ENCODE measurements at places on chromosomes 5 and 9.

DNA sequence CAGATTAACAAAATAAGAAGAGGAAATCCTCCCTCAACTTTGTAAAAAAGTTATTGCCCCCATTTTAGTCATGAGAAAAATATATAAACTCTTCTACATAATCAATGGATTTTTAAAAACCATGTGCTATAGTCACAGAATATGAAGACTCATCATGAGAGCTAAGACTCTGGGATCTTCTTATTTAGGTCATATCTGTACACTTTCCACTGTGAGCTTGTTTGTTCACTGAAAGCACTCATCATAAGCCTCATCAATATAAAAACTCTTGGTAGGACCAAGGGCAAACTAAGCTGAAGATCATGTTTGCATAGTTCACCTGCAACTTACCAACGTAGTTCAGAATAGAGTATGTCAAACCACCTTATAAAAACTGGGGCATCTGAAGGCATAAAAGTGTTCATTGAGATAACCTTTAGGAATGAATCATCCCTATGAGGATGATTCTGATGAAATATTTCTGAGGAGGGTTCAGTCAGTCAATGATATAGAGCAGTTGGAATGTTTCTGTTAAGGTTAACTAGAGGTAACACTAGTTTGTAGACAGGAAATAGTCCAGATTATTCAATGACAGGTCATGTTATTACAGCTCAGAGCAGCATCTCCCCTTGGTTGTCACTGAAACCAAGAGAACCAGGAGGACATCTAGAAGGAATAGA lies 289.9 kb upstream of the SMC2 start:
- no peak for DNase-seq

- DNase-seq = no peak
Observed at GRCh38 chr9:9437641-9438040, 1175.2 kb downstream of the PTPRD start.

- DNase-seq = no peak
Observed at GRCh38 chr5:32600054-32600622, 14.8 kb downstream of the SUB1 start.

DNA sequence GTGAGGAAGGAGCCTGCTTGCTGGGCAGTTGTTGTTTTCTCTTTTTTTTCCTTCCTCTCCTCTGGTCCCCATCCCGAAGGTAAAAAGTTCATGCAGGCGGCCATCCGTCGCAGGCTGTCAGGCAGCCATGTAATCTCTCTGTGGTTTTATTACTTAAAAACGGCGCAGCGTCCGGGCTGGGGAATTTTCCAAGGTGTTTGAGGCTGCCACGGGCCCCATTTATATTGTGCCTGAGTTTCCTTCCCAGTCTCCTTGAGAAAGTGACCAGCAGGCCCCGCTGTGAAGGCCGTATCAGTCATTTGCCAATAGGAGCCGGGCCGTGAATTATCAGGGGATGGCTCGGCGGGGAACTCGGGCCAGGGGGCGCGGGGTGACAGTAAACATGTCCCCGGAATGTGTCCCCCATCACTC lies 289.7 kb downstream of the PBX3 start:
- no peak for DNase-seq

GRCh38 chr5:142235870-142236672 lies 88.8 kb downstream of the SPRY4 start:
- DNase-seq = no peak

- no peak for DNase-seq
Observed at GRCh38 chr5:150144879-150145278, 10.8 kb downstream of the PDGFRB start.

DNA sequence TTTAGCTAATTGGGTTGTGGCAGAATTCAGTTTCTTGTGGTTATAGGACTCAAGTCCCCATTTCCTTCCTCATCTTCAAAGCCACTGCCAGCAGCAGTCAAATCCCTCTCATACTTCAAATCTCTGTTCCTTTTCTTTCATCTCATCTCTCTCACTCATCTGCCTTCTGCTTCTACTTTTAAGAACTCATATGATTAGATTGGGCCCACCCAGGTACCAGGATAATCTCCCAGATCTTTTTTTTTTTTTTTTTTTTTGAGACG lies 8.0 kb upstream of the REEP5 start:
- DNase-seq = no peak

DNA sequence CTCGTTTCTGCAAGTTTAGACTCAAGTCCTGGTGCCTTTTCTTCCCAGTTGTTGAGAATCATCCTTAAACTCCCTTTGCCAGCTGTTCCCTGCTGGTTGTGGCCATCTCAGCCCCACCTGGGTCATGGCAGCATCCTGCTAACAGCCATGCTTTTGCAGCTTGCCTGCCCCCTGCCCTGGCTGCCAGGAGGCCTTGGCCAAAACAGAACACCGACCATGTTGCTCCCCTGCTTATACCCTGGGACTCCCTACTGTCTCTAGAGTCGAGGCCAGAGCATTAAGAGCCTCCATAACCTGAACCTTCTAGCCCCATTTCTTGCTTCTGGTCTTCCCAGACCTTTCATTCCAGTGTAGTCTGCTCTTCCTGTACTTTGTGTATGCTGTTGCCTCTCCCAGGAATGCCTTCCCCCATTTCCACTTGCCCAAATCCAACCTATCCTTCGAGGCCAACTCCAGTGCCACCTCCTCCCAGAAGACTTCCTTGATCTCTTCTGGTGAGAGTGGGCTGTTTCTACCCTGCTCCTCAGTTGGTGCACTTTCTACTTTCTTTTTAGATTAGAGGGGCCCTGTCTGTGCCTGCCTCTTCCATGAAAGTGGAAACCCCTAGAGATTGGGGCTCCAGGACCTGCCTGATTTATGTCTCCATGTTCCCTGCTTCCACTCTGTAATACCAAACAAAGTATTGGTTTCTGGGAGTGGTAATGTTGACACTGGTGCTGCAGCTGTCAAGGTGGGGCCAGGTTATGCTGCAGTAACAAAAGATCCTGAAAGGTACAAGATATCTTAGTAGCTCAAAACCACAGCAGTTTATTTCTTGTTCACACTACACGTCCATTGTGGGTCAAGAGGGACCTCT lies 88.2 kb downstream of the AMBP start:
- no peak for DNase-seq

DNA sequence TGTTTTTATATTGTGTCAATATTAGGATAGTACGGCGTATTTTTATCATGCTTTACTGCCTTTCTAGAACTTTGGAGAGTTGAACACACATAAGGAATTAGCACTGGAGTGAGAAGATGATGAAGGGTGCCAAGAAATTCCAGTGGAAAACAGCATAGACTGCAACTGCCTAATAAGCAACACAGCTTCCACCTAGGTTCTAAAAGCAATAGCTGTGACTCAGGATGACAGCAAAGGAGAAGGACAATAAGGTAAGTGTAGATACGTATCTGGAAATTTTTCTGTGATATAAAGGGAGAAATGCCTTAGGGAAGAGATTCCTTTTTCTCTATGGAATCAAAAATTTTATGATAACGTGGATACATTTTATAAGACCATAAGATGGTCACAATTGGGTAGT lies 7.4 kb downstream of the PTPRD start:
- no peak for DNase-seq

- DNase-seq = no peak
Observed at GRCh38 chr5:55141945-55142690, 17.9 kb upstream of the GPX8 start.

- no peak for DNase-seq
Observed at GRCh38 chr9:5269249-5269715, 35.2 kb downstream of the RLN2 start.

GRCh38 chr9:94767331-94768072 lies 41.0 kb downstream of the AOPEP start:
- DNase-seq = no peak

- DNase-seq = no peak
Observed at GRCh38 chr5:153460421-153460820, 30.0 kb upstream of the GRIA1 start.

- no peak for DNase-seq
Observed at GRCh38 chr5:140251527-140251973, 51.4 kb downstream of the PFDN1 start.

DNA sequence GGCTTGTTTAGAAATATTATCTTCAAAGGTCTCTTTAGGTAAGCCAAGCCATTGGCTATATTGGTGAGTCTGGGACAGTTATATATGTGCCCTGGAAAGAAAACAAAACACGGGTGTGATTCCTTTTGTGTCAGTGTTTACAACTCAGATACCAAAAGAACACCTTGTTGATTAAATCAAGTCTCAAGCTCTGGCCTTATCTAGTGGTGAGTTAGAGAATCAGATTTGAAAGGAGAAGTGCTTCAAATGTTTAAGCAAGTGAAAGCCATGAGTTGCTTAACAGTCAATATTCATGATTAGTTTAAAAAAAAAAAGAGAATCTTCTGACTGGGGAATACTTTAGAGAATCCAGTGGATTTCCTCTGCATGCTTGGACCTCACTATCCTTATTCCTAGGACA lies 68.3 kb downstream of the IQGAP2 start:
- DNase-seq = no peak

DNA sequence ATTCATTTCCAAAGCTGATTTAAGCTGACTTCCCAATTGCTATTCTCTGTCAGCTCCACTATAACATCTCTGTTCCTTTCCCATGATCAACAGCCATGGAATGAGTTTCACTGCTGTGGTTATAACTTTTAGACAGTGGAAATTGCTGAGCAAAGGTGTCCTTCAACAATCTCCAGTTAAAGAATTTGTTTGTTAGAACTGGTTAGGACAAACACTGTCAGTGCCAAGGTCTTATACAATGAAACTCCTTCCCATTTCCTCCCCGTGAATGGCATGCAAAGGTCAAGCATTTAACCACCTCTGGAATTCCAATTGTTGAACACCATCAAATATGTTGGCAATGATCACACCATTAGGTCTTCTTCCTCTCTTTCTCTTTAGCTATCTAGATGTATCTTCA lies 45.7 kb upstream of the GHR start:
- no peak for DNase-seq

GRCh38 chr5:140217299-140218026 lies 42.5 kb downstream of the CYSTM1 start:
- no peak for DNase-seq
